ENCODE measurements at places on chromosomes 2 and 18.

DNA sequence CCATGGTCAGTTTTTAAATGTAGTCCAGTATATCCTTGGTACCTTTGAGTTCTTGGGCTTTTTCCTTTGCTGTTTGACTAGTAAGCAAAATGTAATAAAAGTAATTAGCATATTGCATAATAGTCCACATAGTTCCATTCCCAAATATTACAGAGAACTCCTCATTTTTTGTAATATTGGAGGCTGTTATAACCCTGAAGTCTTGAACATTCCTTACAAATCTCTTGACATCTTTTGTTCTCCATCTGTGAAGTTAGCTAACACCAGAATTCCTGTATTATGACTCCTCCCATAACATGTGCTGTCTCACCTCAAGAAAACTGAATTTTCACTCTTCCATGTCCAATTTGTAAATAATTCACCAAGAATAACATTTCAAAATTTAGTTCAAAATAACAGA, 17.1 kb downstream of the CREB1 start:
- no peak for DNase-seq

GRCh38 chr2:240559286-240559685, 871 bp upstream of the DUSP28 start:
- no peak for DNase-seq

GRCh38 chr2:101238930-101239759, 13.5 kb upstream of the CNOT11 start:
- DNase-seq: no peak

- DNase-seq: no peak
Measured at GRCh38 chr18:9910071-9910470, 3.7 kb upstream of the VAPA start.

DNA sequence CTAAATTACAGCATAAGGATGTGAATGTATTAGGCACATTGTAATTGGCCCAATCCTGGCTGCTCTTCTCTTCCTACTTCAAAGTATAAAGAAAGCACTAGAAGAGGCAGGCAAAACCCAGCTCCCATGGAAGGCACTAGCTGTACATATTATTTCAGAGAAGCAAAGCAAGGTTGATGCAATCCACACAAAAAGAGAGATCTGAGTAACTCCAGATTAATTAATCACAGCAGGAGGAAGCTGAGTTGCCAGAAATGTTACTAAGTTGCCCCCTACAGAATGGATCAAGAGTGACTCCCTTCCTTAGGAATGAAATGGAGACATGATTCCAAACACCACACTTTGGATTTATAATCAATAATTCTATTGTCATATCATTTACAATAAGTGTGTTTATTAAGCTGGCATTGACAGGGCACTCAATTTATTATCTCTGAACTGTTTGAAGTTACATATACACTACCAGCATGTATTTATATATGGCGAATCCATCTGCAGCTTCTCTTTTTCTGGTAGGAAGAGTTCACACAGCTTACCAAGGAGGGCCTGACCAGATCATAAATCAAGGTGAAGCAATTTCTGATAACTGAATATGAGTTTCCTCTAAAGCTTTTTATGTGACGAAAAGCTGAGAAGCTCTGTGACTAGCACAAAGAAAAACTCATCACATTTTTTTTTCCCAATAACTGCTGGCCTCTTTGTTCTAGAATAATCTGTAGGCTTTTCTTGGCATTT, 393.1 kb upstream of the LYPD1 start:
- no peak for DNase-seq

DNA sequence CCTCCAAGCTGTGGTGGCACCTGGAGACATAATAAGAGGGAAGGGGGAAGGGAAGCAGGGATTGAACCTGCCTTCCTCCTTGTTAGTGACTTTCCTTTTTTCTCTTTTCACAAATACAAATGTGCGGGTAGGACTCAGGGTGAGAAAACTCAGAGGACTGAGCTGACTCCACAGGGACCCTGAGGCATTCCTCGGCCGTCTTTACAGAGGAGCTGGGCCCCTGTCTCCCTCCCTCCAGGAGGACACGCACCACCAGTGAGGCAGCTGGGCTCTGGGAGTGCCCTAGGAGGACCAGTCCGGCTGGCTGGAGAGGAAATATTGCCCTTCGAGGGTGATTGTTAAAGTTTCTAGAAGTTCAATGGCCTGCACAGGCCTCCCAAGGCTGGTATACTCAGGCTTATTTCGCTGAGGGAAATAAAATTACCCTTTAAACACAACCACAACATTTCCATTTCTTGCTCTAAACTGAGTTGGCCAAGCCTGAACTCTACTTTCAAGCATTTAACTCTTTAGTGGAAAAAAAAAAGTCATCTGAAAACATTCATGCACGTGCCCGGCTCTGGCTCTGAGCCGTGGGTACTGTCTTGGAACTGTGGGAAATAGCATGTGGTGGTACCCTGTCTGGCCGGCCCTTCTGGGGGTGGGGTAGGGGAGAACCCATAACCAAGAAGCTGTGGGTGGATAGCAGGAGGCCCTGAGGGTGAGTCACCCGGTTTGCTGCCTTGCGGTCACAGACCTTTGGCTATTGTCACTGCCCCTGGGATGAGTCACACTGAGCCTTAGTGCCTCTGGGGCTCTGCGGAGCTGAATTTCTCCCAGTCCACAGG, 116.0 kb downstream of the COPS8 start:
- DNase-seq: no peak

DNA sequence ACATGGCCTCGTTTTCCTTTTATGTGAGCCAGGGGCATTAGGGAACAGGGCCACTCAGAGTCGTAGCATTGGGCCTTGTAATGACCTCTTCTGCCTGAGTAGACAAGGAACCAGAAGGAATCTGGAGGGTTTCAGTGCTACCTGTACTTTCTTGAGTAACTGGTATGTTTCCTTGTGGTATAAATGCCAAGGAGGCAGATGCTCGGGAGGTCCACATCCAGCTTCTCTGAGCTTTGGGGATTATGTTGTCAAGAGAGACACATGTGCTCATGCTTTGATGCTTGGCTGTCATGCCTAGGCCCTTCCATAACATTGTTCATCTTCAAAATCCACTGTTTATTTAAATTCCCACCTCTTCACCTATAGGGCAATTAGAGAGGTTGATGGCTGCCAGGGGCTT, 26.3 kb downstream of the FOSL2 start:
- DNase-seq: no peak

GRCh38 chr18:60372132-60372531, 443 bp downstream of the MC4R start:
- no peak for DNase-seq

- no peak for DNase-seq
Measured at GRCh38 chr2:795531-796041, 118.4 kb upstream of the TMEM18 start.

- no peak for DNase-seq
Measured at GRCh38 chr2:235021752-235022151, 69.9 kb downstream of the SH3BP4 start.

- no peak for DNase-seq
Measured at GRCh38 chr2:1505031-1505441, 91.8 kb downstream of the TPO start.

GRCh38 chr2:24576146-24576545, 85.1 kb downstream of the NCOA1 start:
- no peak for DNase-seq

DNA sequence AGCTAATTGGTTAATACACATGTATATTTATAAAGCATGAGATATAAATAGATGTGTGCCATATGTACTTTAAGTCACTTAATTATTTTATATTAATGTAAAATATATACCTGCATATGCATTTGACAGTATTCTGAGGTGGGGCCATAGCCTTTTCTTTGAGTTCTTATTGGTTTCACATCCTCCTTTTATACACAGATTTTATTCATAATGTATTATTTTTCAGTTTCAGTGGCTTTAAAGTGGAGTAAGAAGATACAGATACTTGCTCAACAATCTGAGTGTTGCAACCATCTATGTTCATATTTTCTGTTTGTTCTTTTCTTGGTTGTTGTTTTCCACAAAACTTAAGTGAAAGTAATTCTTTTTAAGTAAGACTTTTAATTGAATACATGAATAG, 436.5 kb downstream of the RND3 start:
- no peak for DNase-seq

DNA sequence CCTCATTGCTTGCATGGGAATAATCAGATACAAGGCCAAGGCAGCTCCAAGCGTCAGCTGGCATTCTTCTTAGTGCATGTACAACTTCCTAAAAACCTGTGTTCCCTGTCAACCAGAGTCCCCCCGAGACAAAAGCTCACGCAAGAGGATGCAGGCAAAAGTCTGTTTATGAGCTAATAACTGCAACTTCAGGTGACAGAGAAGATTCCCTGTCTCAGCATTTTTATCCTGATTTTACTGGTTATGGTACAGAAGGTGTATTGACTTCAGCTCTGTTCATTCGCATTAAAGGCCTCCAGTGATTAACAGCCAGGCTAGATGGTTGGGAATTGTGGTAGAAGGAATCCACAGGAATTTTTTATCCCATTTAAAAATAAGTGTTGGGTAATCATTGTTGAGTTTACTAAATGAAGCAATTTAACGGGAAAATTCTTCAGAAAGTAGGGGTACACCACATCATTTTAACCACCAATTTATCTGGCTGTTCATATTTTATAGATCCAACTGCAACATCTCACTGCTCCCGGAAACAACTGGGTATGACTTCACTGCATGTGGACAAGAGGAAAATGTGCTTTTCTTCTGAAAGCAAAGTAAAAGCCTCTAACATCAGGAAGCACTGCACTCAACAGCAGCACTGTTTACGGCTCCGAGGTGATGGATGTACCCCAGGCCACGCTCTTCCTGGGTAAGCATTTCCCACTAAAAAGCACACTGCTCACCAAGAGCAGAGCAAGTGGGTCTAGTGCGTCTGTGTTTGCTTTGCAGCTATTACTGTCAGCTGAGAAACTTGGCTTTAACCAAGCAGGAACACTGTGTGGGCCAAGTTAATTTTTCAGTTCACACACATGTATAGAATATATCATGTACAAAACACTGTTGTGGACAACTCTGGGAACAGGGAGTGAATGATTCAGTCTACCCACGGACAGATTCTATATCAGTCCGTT, 31.9 kb downstream of the CCBE1 start:
- DNase-seq: no peak

DNA sequence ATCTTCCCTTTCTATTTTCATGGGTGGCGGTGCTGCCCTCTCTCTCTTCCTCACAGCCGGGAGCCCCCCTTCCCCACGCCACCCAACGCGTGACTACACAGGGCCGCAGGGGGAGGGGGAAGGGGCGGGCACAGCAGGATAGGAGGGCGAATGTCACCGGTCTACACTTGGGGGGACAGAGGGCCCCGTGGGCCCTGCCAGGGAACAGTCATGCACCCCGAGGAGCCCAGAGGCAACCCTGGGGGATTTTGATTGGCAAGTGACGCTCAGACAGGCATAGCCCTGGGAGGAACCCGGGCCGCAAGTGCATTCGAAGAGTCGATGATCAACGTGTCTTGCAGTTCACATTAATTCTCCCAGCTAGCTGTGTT, 91.1 kb upstream of the ANKRD30BL start:
- no peak for DNase-seq

- peak; percentile 13 for DNase-seq
Measured at GRCh38 chr2:197786010-197786877, 1.1 kb upstream of the BOLL start.

DNA sequence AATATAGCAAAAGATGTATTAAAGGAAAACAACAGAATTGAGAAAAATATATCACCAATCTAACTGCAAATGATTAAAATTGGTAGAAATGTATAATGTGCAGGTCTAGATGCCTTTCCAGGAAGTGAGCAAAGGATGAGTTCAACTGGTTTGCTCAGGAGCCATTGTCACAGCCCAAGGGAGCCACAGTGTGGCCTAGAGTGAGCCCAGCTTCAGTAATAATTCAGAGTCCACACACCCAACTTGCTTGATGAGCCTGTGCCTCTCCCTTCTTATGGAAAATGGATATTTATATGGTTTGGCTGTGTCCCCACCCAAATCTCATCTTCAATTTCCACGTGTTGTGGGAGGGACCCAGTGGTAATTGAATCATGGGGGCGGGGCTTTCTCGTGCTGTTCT, 92.2 kb upstream of the ASAP2 start:
- DNase-seq: no peak

- DNase-seq: no peak
Measured at GRCh38 chr2:136126021-136126420, 8.1 kb upstream of the CXCR4 start.

DNA sequence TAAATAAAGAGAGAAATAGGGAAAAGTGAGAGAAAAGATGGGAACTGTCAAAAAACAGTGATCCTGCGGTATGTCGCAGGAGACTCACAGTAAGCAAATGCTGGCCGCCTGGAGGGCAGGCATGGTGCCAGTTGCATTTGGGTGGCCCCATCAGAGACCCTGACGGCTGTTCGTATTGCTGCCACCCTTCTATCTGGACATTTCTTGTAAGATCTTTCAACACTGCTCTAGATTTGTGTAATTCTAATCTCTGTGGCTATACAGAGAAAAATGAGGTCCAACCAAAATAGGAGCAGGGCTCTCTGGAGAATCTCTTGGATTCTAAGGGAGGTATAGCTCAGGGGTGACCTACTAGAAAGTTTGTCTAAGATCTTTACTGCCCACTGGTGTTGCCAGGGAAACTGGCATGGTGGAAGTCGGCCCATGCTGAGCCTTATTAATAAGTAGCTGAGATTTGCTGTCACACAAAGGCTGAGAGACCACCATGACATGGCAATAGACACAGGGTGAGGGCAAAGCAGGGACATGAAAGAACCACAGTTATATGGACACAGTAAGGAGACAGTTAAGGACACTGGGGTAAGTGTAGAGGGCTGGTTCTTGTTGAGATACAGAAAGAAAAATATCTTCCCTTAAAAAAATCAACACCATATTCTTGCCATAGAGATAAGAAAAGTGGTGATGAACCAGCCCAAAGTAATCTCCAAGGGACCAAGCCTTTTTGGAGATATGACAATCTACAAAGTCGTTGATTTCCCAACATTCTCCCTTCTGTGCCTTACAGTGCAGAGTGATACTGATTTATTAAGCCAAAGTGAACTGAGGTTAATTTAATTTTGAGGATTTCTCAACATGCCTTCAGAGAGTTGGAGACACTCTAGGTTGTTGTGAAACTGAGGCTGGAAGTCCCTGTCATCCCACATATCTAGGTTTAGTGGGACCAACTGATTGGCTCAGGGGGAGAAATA, 26.4 kb upstream of the FZD7 start:
- no peak for DNase-seq

GRCh38 chr2:149261692-149262091, 68.7 kb upstream of the LYPD6 start:
- DNase-seq: no peak
